GF-D8 (cell line): ENCODE measurements at places on chromosomes 4 and X.

- no peak for DNase-seq
These were observed 54.4 kb upstream of the ACTRT1 start for GRCh38 chrX:128106630-128107029.

GRCh38 chr4:66094070-66094469 lies 423.8 kb upstream of the EPHA5 start:
- DNase-seq, result no peak

DNA sequence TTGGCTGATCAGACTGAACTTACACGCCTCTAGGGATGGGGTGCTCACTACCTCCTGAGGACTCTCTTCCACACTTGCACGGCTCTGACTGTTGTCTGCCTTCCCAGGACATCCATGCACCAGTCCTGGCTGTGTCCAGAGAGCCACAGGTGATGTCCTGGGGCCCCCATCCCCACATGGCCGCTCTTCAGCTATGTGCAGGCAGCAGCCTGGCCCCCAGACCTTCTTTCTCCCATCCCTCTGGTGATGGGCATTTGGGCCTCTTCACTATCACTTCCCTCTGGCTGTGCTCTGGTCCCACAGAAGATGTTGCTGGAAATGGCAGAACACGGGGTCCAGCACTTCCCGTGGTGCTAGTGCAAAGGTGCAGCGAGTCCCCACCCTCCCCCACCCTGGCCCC lies 40.9 kb upstream of the HMX1 start:
- DNase-seq, result no peak

DNA sequence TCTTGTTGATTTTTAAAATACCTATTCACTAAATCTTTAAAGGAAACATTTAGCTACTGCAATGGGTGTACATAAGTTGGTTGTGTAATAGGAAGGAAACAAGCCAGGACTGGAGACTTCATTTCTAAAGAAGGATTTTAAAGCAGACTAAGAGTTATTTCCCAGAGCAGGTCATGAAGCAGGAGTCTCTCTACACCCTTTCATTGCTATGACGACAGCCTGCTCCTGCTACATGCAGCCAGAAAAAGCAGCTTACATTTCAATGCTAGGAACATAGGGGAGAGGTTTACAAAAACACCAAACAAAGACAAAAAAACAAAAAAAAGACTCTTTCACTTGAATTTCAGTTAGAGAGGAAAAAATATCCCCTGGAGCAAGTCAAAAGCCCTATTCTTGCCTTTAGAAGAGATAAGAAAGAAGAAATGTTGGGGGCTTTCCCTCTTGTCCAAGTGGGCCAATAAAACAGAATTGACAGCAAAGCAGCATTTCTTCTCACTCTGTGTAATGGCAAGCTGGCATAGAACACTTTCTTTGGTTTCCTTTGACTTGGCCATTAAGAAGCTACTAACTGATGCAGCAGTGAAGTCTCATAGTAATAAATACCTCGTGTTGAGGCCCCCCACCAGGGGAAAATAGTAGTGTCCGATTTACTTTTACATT lies 3.4 kb downstream of the SPARCL1 start:
- DNase-seq, result no peak

- DNase-seq, result no peak
These were observed 89.5 kb upstream of the CITED1 start for GRCh38 chrX:72395237-72395636.

DNA sequence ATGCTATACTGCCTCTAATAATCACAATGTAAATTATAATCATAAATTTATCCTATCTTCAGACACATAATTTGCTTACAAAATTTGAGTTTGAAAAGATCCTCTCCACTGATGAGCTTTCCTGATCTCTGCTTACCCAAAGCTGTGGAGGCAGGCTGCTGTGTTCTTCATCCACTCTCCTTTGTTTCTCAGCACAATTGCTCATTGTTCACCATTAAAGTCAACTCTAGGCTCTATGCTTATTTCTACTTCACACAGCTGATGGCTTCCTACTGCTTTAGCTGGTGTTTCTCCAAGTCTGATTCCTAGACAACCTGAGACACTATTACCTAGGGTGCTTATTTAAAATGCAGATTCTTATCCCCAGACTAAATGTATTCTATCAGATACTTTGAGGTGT lies 319.7 kb downstream of the PCDH18 start:
- DNase-seq, result no peak

GRCh38 chr4:78622253-78622979 lies 70.8 kb downstream of the ANXA3 start:
- DNase-seq, result no peak

DNA sequence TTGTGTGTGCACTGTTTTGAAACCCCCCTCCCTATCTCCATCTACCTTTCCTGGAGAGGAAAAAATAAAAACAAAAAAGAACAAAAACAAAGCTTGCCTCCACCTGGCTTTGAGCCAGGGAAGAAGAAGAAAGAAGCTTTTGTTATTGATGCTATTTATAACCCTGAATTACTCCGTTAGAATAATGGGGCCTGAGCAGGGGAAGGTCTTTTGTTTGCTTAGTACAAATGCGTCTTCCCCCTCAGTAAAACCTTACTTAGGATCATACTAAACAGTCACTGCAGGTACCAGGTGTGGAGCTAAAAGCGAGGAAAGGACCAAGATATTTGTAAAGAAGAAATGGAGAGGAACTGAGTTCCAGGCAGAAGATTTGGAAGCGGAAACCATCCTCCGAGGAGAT lies 352.1 kb downstream of the KCNIP4 start:
- DNase-seq, result no peak
